NCI-H1092 treated with DMSO at 0.1 percent for 48 hours (cell line): ENCODE measurements at places on chromosomes 1 and 21.

DNA sequence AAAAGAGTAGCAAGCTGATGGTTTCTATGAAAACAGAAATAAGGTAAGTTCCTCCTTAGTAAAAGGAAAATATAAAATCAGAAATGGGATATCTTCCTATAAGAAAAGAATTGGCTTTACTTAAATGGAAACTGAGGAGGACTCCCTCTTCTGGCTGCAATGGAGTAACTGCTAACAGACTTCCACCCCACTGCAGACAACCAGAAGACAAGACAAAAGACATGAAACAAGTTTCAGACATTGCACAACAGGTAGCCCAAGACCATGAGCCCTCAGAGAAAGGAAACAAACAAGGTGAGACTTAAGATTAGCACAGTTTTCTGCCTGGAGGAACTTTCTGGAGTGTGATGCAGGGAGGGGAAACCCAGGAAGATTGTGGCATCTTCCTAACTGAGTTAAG, 17.0 kb upstream of the OLFML2B start:
- DNase-seq: no peak

DNA sequence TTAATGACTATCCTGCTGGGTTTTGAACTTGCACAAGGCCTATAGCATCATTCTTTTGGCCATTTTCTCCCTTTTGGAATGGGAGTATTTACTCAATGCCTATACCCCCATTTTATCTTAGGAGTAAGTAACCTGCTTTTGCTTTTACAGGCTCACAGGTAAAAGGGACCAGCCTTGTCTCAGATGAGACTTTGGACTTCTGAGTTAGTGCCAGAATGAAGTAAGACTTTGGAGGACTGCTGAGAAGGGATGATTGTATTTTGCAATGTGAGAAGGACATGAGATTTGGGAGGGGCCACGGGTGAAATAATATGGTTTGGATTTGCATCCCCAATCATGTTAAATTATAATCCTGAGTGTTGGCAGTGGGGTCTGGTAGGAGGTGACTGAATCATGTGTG, 212.7 kb downstream of the FAF1 start:
- no peak for DNase-seq

DNA sequence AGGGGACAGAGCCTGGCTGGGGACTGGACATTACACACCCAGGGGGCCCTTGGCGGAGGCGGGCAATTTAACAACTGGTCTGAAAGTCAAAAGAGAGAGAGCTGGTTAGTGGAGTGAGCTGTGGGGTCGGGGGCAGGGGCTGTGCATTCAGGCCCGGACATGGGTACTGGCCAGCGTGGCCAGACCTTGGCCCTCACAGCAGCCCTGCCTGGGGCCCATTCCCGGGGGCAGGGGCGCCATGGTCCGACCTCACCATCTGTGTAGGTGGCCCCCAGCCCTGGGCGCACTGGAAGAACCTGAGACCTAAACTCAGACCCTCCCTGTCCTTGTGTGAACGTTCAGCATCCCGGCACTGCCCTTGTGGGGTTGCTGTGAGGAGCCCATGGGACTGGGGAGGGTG, 5.0 kb downstream of the CLDN19 start:
- DNase-seq: no peak

- peak; percentile 68 for DNase-seq
These were observed 334.4 kb downstream of the SRGAP2C start for GRCh38 chr1:121519042-121519755.

DNA sequence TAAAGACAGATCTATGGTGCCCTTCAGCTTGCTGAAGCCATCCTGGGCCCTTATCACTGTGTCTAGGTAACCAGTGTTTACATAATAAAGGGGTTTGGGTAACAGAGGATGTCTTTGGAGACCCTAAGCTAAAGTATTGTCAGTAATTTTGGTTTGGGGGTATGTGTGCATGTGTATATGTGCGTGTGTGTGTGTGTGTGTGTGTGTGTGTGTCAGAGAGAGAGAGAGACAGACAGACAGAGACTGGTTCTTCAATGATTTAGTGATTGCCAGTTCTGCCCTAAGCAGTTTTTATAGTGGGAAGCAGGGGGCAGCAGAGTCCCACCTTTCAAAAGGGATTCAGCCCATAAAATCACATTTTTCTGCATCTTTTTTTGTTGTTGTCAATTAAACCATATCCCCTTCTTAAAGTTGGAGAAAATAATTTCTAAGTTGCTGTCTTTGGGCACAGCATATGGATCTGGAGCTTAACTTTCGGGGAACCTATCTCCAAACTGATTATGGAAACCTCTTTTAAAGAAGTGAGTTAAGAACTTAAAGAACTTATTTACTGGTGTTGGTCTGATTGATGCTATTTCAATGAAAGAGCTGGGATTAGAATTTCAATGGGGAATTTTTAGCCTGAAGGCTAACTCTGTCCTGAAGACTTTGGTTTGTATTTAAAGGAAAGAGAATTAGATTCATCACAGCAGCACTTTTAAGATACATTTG, 51.1 kb downstream of the ZNF326 start:
- DNase-seq: peak; percentile 12

- DNase-seq: no peak
These were observed 498.1 kb downstream of the LMO4 start for GRCh38 chr1:87826681-87827251.

DNA sequence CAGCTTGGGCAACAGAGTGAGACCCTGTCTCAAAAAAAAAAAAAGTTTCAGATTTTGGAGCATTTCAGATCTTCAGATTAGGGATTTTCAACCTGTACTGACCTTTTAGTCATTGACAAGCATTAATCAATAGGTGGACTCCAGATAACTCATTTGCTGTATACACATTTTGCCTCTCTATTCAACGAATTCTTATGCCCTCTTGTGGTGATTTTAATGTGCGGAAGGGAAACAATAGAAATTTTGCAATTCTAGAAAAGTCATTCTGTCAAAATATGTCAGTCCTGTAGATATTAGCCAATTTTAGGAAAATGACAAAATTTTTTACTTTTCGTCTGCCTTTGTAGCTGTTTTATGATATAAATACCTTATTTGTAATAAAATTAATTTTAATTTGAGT, 11.6 kb upstream of the OR2G2 start:
- peak; percentile 3 for DNase-seq

DNA sequence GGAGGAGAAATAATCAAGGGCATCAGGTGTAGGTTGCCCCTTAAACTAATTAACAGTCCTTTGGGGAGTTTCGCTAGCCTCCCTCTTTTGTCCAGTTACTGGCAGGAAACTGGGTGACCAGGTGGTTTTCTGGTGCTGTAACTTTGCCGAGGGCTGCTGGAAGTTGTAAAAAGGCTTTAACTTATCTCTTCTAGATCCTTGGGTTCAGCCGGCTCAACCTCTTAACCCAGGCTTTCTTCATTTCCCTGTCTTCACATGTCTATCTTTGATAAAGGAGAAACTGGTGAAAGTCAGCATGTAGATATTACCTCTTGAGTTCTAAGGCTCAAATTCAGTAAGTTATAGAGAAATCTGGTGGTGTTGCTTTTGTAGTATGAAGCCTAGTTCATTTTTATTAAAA, 289.7 kb upstream of the NRIP1 start:
- DNase-seq: no peak

- no peak for DNase-seq
These were observed 21.0 kb upstream of the DLGAP3 start for GRCh38 chr1:34950428-34950827.

DNA sequence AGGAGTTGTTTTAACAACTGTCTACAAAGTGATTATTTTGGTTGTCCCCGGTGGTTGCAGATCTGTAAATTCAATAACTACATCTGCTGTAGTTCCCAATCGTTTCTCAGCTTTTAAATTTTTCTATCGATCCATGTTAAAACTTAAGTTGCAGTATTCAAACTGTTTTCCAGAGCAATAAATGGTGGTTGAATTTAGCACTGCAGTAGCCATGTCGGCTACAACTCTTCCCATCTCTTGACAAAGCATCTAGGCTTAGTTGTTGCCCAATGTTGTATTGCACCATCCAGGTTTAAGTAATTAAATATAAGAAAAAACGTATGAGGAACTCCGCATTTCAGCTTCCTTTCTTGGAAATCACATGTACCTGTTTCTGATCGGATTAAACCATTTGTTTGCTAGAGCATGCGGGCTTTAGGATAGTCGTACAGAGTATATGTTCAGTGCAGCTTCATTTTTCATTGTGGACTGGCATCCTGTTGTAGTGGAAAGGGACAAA, 996 bp downstream of the CNIH4 start:
- DNase-seq: no peak

DNA sequence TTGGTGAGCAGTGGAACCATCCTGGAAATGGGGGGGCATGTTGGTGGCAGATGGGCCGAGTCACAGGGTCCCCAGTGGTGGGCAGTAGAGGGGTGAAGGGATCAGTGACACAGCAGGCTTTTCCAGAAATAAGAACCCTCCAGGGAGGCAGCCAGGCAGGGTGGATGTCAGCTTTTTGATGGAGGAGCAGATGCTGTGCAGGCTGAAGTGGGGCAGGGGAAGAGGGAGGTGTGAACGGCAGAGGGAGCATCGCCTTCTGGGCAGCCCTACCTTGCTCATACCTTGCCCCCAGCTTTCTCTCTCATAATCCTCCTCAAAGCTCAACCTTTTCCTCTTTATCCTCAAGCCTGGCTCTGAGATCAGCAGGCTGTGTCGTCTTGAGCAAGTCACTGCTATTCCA, 131.8 kb upstream of the IPO9 start:
- no peak for DNase-seq

GRCh38 chr1:151802372-151802771, 2.8 kb downstream of the LINGO4 start:
- no peak for DNase-seq

- DNase-seq: no peak
These were observed 397.9 kb downstream of the HHAT start for GRCh38 chr1:210726621-210727020.

GRCh38 chr1:6105218-6105679, 59.6 kb downstream of the KCNAB2 start:
- no peak for DNase-seq

GRCh38 chr1:201545851-201546492, 7.0 kb downstream of the NAV1 start:
- peak; percentile 62 for DNase-seq

DNA sequence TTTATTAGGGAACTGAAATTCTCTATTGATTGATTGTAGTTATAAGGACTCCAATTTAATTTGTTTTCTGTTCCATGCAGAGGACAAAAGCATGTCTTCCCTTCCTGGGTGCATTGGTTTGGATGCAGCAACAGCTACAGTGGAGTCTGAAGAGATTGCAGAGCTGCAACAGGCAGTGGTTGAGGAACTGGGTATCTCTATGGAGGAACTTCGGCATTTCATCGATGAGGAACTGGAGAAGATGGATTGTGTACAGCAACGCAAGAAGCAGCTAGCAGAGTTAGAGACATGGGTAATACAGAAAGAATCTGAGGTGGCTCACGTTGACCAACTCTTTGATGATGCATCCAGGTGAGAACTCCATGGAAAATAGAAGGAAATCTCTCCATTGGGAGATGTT, 1.5 kb downstream of the SETDB1 start:
- no peak for DNase-seq

- peak; percentile 56 for DNase-seq
These were observed 27.7 kb downstream of the CR1L start for GRCh38 chr1:207672522-207673130.

DNA sequence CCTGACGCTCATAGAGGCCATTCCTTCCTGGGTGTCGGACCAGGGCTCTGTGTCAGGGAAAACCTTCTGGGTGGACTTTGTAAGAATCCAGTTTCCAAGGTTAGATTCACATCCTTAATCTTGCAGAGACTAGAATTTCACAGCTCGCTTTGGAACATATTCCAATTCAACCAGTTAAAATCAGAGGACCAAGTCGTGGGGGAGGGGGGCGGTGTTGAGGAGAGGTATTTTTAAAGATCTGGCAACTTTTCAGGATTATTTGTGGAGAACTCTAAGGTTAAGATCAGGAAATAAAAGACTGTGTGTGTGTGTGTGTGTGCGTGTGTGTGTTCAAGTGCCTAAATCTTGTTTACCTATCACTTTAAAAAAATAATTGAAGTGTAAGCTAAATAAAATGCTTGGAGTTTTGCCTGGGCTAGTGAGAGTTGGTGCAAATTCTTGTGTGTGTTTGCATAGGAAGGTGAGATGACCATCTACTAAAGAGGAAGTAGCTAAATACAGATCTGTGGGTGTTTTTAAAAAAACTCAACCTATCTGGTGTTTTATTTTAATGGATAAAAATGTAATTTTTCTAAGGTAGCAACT, 21.8 kb downstream of the TENT5C start:
- peak; percentile 31 for DNase-seq

GRCh38 chr1:1157426-1157913, 16.2 kb upstream of the TTLL10 start:
- DNase-seq: no peak

DNA sequence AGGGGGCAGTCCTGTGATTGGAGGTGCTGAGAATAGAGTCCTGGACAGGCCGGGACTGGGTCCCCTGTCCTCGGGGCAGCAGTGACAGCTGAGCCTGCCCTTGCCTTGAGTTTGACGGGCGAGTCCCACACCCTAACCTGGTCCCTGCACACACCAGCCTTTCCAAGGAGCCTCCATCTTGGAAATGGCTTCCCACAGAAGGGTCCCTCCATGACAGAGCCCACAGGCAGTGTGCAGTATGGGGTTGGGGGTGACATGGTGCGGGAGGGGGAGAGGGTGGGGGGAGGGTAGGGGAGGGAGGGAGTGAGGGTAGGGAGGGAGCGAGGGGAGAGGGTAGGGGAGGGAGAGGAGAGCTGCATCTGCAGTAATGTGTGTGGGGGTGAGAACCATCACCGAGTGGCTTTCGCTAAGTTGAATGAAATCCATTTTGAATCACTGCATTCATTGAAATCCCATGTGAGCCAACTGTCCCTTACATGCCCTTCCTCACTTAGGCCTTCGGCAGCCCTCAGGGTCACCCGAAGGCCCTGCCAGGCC, 10.1 kb upstream of the TMEM52 start:
- DNase-seq: no peak

DNA sequence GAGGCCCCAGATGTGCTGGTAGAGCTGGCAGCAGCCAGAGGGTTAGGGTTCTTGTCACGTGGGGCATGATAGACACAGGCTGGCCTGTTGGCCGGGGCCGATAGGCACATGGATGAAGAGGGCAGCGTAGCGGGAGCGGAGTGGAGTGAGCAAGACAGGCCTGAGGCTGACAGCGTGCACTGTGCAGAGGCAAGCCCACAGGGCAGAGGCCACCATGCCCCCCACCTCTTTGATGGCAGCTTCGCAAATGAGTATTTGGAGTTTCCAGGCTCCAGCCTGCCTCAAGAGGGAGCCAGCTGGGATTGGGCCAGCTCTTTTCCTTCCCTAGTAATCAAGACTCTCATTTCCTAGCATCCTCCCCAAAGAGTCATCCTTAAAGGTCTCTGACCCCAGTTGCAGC, 43.5 kb downstream of the TMCC2 start:
- no peak for DNase-seq

DNA sequence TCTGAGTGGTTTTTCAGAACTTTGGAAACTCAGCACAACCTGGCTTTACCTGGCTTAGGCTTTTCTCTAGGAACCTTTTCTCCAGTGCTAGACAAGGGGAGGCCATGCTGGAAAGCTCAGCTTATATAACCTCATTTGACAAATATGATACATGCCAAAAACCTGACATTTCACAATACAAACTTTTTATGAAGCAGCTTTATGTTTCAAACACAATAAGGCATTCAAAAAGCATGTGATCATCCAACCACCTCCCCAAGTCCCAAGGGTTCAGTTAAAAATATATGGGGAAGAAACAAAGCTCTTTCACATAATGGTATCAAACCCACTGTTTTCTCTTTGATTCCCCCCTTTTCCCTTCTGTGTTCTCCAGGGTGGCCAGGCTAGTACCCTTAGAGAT, 63.7 kb downstream of the ZC3H11B start:
- no peak for DNase-seq

GRCh38 chr1:65174585-65174984, 26.6 kb downstream of the AK4 start:
- DNase-seq: no peak
